GM06990 (cell line): ENCODE measurements at places on chromosomes 5 and 9.
A peak's percentile ranks its signal among the peaks of the same experiment; 100 is the strongest.

GRCh38 chr5:126869005-126869451 is 92.1 kb downstream of the LMNB1 start:
- peak; percentile 13 for DNase-seq

- no peak for DNase-seq
Measured at GRCh38 chr5:172848419-172848818, 14.4 kb downstream of the ERGIC1 start.

- DNase-seq = no peak
Measured at GRCh38 chr9:136230365-136230764, 15.2 kb downstream of the QSOX2 start.

- DNase-seq = no peak
Measured at GRCh38 chr5:134458234-134459009, 46.7 kb upstream of the CDKN2AIPNL start.

DNA sequence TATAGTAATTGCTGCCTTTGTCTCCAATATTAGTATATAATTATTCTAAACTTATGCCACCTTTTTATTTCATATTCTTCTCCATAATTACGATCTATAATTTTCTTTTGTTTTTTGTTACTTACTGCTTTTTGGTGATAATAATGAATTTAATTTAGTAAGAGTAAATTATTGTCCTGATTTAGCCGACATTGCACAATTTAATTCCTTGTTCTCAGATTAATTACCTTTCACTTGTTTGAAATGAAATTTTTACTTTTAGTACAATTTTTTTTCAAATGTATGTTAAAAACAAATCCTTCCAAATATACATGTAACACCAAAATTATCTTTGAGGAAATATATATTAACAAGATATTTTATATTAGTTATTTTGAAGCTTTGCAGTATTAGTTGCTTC is 163.3 kb downstream of the GIN1 start:
- DNase-seq = no peak

GRCh38 chr5:2748861-2749513 is 2.5 kb downstream of the IRX2 start:
- DNase-seq = no peak

GRCh38 chr5:173717959-173718358 is 101.5 kb upstream of the BOD1 start:
- DNase-seq = no peak

- no peak for DNase-seq
Measured at GRCh38 chr5:113510836-113511451, 2.5 kb upstream of the YTHDC2 start.

DNA sequence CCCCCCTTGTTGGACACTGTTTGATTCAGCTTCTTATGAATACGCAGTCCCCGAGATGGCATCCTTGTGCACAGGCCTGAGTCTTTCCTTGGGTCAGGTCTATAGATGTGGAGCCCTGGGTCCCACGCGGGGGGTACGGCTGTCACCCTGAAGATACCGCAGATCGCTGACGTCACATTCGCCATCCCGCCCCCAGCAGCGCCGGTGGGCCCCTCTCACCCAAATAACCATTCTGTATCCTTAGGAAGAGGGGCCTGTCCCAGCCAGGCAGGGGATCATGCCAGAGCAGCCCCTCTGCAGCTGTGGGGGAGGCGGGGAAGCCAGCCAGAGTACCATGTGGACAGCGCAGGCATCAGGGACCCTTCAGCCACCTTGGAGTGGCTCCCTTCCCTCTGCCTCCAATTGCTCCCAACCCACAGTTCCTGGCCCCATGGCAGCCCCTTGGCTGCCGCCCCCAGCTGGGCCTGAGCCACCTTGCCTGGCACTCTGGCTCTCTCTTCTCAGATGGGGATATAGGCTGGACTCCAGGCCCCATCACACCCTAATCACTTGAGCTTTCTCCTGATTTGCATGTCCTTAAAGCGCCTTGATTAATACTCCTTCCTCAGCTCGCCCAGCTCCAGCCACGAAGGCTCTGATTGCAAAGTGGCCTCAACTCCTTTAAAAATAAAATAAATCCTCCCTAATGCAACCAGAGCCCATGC is 189.8 kb downstream of the C9orf50 start:
- DNase-seq = no peak

DNA sequence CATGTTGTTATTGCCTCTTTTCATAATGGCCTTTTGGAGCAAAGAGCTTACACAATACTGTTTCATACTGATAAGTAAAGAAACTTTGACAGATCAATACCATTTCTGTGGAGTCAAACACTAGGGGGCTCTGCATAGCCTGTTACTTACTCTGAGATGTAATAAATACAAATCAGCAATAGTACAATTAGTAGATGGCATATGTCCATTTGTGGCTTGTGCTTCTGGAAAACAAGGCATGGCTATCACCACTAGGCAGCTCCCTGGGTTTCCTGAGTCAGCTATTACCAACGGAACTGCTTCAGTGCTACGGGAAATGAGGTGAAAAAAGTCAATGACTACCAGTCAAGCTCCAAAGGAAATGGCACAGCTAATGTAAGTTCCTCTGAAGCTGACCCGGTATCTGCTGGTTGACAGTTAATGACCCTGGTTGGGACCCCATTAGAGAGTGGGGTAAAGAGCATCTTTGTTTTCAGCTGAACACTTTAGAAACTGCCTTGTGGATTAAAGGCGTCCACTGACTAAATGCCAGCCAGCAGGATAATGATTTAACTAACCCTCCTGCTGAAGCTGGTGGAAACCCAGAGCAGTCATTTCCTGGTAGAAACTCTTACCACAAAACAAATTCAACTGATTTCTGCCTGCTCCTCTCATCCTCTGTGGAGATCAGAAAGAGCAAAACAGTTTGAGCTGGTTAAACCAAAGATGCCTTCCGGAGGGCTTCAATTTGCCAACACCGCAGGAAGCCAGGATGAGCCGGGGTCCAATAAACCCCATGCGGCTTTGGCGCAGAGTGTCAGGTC is 69.0 kb upstream of the FAM169A start:
- no peak for DNase-seq

- no peak for DNase-seq
Measured at GRCh38 chr5:140246378-140247122, 56.4 kb downstream of the PFDN1 start.

- no peak for DNase-seq
Measured at GRCh38 chr9:135335691-135336181, 143.8 kb upstream of the PPP1R26 start.

GRCh38 chr9:124831642-124832364 is 21.5 kb upstream of the WDR38 start:
- no peak for DNase-seq

GRCh38 chr5:124872615-124873014 is 126.2 kb upstream of the ZNF608 start:
- no peak for DNase-seq

- DNase-seq = no peak
Measured at GRCh38 chr5:155605920-155606319, 592.4 kb downstream of the KIF4B start.

DNA sequence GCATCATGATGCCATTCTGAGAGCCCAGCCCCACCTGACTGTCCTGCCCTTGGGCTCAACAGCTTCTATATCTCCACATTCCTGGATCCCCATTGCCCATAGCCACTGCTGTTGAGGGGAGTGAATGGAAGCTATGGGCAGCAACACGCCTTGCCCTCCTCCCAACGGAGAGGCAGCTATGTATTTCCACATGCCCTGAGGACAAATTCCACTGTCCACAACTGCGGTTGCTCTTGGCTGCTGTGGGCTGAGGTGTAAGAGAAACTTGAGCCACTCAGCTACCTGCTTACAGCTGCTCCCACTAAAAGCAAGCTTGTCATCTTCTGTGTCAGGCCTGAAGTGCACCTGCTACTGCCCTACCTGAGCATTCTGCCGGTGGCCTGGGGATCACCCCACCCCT is 222.9 kb downstream of the PSAT1 start:
- no peak for DNase-seq

- no peak for DNase-seq
Measured at GRCh38 chr5:64853777-64854176, 85.0 kb downstream of the CWC27 start.

DNA sequence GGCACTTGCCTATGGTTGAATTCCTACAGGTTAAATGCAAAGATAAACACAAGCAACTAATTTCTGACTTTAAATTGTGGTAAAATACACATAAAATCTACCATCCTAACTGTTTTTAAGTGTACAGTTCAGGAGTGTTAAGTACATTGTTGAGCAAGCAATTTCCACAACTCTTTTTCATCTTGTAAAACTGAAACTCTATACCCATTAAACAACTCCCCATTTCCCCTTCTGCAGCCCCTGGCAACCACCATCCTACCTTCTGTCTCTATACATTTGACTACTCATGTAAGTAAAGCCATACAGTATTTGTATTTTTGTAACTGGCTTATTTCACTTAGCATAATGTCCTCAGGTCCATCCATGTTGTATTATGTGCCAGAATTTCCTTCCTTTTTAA is 38.5 kb upstream of the STX17 start:
- DNase-seq = no peak

DNA sequence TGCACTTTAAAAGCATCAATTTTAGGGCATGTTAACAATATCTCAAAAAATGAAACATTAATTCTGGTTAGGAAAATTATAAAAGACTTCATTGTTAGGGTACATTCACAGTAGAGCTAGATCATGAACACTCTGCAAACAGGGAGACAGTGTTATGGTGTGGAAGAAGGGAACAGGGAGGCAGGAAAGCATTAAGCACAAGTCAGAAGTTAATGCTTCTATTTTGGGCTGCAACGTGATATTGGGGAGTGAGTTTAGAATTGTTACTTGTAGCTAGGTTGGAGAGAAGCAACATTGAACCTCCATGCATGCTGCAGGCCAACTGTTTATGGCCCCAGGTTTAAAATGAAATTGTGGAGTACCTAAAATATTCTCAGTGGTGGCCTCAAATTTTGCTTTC is 278.1 kb upstream of the NMUR2 start:
- no peak for DNase-seq

DNA sequence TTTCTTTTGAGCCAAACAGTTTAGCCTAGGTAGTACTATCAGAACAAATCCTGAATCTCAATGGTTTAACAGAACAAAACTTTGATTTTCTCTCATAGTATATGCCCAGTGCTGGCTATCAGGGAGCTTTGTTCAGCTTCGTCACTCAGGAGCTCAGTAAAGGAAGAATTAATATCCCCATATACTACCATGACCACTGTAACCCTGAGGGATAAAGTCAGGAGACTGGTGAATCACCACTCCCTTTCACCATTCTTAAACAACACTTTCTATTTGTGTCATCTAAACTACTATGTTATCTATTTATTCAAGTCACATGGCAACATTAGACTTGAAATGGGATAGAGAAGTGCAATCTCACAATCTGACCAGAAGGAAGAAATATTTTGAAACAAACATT is 522.6 kb upstream of the COX7C start:
- DNase-seq = no peak

- DNase-seq = no peak
Measured at GRCh38 chr9:76717176-76717575, 47.1 kb upstream of the PCA3 start.

- DNase-seq = peak; percentile 70
Measured at GRCh38 chr9:112174965-112175795, at the start of gene SUSD1. Gene SUSD1 (minus strand): TSS chr9:112175297. CDS start chr9:112175235, 62 bp downstream.

DNA sequence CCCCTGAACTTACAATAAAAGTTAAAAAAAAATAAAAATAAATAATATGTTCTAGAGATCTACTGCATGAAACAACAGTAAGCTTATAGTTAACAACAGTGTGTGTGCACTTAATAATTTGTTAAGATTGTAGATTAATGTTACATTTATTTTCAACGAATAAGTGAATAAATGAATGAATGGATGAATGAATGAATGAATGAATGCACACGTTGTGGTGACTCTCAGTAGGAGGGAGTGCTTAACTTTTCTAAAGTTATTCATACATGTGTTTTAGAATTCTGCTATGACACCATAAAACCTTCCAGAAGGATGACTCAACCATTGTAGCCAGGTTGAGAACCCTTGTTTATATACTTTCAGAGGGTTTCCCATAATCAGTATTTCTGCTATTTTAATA is 1269.4 kb upstream of the CDH6 start:
- DNase-seq = no peak

DNA sequence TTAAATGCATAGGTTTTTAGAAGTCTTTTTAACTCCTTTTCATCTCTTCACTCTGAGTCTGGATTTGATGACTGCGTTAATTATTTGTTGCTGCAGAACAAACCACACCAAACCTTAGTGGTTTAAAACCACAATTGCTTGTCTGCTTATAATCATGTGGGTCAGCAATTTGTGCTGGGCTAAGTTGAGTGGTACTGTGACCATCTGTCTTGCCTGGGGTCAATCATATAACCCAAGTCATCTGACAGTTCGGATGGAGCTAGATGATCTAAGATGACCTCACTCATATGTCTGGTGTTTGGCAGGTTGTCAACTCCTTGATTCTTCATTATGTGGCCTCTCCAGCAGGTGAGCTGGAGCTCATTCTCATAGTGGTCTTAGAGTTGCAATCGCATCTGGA is 219.1 kb upstream of the ELAVL2 start:
- DNase-seq = no peak

DNA sequence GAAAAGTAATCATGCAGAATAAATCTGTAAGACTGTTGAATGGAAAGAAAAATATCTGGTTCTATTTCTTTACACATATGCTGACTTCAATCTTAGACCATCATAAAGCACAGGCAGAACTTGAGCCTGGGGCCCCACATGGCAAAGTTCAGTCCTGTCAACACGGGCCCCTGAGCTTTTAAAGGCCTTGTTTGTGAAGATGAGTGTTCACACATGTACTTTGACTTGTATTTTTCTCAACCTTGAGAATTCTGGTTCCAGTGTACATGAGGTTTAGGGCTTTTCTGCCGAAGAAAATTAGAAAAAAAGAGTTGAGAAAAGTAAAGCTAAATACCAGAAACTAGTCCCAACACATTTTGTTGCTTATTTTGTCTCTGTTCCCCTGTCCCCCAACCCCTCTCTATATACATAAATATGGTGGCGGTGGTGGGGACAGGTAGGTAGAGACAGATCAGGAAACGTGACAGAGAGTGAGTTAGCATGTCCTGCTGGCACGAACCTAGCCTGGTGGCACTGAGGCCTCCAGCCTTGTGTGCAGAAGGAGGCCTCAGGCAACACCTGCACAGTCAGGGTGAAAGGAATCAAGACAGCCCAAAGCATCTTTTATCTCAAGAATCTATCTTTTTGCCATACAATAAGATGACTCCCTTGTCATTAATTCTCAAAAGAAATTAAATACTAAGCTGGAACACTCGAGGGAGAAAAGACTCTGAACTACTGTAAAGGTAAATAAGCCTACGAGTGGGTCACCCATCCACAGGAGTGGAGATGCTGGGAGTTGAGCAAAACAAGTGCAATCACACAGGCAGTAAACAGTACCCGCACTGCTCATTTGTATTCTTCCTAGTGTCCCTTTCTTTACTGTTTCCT is 22.9 kb downstream of the LIFR start:
- no peak for DNase-seq

DNA sequence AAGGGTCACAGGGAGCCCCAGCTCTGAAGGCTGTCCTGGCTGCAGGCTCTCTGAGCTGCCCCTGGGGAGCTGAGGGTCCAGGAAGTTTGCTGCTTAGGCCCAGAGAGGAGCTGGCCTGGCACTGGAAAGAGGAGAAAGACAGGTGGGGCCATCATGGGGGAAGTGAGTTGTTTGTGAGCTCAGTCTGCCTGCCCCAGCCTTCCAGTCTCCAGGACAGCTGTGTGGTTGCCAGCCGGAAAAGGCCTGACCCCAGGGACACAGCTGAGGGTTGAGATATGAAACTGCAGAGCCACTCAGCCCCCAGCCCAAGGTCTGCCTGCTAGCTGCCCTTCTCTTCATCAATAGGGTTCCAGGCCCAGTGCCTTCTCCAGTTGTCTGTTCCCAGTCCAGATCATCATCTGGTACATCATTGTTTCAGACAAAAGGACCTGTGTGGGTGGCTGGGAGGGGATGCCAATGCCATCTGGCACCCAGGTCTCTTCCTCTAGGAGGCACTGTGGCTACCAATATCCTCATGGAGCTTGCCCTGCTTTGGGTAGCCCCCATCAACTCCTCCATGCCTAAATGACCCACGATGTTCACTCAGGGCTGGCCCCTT is 4.3 kb upstream of the DDX41 start:
- no peak for DNase-seq
